CD8-positive, alpha-beta memory T cell (primary cell): ENCODE measurements at places on chromosomes 12 and 14.

- H3K27me3 ChIP-seq, result no peaks in the 10 kb centered on the region
- DNase-seq, result no peak
- peaks cover 32% of the 10 kb centered on the region for H3K4me1 ChIP-seq
- no peak overlapping the region for H3K27ac ChIP-seq
- H3K36me3 ChIP-seq, result no peaks in the 10 kb centered on the region
These were observed 7.2 kb downstream of the CBLN3 start for GRCh38 chr14:24422261-24422660.

DNA sequence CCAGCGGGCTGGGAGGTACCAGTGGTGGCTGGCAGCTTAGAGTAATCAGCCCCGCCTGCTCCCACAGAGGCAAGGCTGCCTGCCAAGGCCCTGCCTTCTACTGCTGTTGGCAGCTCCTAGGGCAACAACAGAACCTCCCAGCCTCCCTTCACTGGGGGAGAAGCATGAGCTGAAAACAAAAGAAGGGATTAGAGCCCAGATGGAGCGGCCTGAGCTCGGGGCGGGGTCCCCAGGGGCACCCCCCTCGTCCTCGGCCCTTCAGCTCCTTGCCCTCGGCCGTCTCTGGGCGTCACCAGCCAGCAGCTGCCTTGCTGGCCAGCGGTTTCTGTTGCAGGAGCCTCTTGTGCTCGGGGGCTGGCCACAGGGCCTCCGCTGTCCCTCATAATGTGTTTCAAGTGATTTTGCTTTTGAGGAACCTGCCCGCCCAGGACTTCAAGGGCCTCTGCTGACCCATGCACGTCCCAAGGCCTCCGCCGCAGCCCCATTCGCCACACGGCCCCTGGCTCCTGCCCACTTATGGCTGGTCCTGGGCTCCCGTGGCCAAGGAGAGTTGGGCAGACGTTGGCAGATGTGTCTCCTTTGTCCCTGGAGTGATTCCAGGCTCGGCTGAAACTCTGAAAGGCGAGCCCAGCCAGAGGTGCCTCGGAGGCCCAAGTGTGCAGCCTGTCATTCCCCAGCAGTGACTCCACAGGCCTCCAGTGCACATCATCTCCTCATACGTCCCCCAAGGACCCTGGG is 49.7 kb downstream of the PSMA6 start:
- peak; percentile 30 for DNase-seq
- no peaks in the 10 kb centered on the region for H3K27me3 ChIP-seq
- H3K36me3 ChIP-seq, result no peaks in the 10 kb centered on the region

DNA sequence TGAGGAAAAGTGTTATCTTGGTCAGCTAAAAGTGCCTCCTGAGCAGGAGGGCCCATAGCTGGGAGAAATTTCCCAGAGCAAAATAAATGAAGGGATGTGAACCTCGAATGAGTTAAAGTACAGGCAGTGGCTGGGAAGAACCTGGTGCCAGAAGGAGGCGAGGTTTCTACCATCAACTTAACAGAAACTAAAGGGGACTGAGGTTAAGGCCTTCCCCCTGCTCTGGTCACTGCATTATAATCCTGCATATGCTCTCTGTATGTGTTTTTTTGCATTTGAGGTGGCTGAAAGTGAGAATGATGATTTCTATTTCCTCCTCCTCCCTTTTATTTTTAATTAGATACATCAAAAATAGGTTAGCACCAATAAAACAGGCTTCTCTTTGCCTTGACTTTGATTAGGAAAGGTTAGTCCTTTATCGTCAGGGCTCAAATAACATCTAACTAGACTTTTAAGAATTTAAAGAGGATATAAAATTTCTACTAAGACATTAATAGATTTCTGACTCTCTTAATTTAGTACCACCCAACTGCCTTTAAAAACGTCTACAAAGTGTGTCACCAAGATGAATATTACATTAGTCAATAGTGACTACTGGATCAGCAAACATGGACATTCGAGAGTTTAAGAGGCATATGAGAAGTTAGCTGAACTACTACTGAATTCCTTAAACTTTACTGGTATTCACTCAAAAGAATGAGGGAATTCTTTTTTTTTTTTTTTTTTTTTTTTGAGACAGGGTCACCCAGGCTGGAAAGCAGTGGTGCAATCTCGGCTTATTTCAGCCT is 49.2 kb downstream of the GALNT4 start:
- H3K36me3 ChIP-seq, result no peaks in the 10 kb centered on the region
- no peak overlapping the region for H3K4me3 ChIP-seq
- H3K27me3 ChIP-seq, result no peaks in the 10 kb centered on the region
- peaks cover 10% of the 10 kb centered on the region for H3K4me1 ChIP-seq
- no peak for DNase-seq

DNA sequence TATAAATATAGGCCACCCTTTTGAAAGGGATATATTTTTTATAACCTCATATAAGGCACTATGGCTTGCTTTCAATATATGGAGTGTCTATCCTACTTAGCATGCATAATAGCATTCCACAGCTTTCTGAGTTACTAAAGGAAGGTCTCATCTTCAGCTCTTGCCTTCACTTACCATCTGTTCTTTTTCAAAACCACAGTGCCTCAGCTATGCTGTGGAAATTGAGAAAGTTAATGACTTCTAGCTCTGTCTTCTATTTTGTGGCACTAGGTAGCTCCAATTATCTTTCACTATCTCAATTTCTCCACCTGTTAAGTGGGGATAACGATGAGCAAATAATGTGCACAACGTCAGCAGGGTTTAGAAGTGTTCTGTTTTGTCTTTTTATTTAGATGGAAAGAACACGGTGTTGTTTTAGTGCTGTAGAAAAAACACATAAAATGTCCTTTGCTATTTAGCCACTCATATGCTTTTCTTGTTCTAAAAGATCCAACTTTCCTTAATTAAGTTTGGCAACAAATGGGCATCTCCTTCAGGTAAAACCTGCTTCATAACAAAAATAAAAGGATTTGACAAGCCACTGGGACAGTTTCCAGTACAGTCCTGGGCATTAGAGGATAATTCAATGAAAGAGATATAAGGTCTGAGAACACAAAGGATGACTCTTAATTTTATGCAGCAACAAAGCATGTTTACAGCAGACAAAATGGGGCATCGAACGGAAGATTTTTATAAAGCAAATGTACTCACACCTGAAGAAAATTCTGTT is 462.0 kb upstream of the SYT1 start:
- no peaks in the 10 kb centered on the region for H3K36me3 ChIP-seq
- H3K4me1 ChIP-seq, result no peaks in the 10 kb centered on the region
- DNase-seq, result no peak
- H3K4me3 ChIP-seq, result no peak overlapping the region
- no peak overlapping the region for H3K27ac ChIP-seq

- DNase-seq, result no peak
- no peaks in the 10 kb centered on the region for H3K36me3 ChIP-seq
- H3K27ac ChIP-seq, result no peak overlapping the region
- no peaks in the 10 kb centered on the region for H3K27me3 ChIP-seq
- peaks cover 82% of the 10 kb centered on the region for H3K4me1 ChIP-seq
- H3K4me3 ChIP-seq, result peak overlapping the region; percentile 62
These were observed 97.6 kb downstream of the NINJ2 start for GRCh38 chr12:565589-566105.

GRCh38 chr14:81435391-81436295 is 35.5 kb upstream of the STON2 start:
- peaks cover 47% of the 10 kb centered on the region for H3K27me3 ChIP-seq
- peaks cover 11% of the 10 kb centered on the region for H3K4me1 ChIP-seq
- peak overlapping the region; percentile 27 for H3K27ac ChIP-seq

- no peak overlapping the region for H3K4me3 ChIP-seq
- no peak overlapping the region for H3K27ac ChIP-seq
- H3K36me3 ChIP-seq, result no peaks in the 10 kb centered on the region
- no peak for DNase-seq
These were observed 309.2 kb downstream of the FOXG1 start for GRCh38 chr14:29075761-29076160.

GRCh38 chr14:90645842-90646443 is 170.3 kb downstream of the TTC7B start:
- no peaks in the 10 kb centered on the region for H3K4me1 ChIP-seq
- no peak for DNase-seq
- H3K4me3 ChIP-seq, result no peak overlapping the region
- no peak overlapping the region for H3K27ac ChIP-seq
- no peaks in the 10 kb centered on the region for H3K36me3 ChIP-seq
- H3K27me3 ChIP-seq, result no peaks in the 10 kb centered on the region

- H3K36me3 ChIP-seq, result no peaks in the 10 kb centered on the region
- H3K27me3 ChIP-seq, result no peaks in the 10 kb centered on the region
- H3K4me1 ChIP-seq, result no peaks in the 10 kb centered on the region
- DNase-seq, result no peak
- H3K4me3 ChIP-seq, result no peak overlapping the region
These were observed 373.7 kb downstream of the CCDC91 start for GRCh38 chr12:28563936-28564335.

DNA sequence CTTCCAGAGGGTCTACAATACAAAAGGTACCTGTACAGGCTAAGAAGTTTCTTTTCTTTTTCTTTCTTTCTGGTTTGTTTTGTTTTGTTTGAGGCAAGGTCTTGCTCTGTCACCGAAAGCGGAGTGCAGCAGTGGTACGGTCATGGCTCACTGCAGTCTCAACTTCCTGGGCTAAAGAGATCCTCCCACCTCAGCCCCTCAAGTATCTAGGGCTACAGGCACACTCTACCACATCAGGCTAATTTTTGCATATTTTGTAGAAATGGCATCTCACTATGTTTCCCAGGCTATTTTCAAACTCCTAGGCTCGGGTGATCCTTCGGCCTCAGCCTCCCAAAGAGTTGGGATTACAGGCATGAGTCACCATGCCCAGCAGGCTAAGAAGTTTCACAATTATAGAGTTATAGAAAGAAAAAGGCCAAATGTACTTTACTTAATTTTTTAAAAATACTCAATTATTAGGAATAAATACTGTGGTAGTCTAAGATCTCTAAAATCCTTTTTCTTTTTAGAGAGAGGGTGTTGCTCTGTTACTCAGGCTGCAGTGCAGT is 3.0 kb upstream of the PIGH start:
- no peak overlapping the region for H3K27ac ChIP-seq
- H3K4me1 ChIP-seq, result peaks cover 23% of the 10 kb centered on the region
- H3K4me3 ChIP-seq, result no peak overlapping the region
- H3K36me3 ChIP-seq, result no peaks in the 10 kb centered on the region

GRCh38 chr14:104460791-104461651 is 118.5 kb upstream of the C14orf180 start:
- H3K4me1 ChIP-seq, result no peaks in the 10 kb centered on the region
- H3K36me3 ChIP-seq, result no peaks in the 10 kb centered on the region
- no peak overlapping the region for H3K4me3 ChIP-seq
- DNase-seq, result no peak

DNA sequence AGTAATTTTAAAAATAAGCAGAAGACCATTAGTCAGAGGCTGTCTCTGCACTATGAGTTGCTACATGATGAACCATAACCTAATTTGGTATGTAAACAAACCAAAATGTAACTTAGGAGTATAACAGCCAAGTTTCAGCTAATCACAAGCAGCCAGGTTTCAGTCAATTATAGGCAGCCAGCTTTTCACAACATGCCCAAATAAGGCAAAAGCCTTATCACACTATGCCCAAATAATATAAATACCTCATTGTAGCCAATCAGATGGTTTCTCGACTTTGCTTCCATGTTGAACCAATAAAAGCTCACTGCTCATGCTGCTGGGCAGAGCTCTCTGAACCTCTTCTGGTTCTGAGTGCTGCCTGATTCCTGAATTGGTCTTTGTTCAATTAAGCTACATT is 38.6 kb downstream of the GARIN6 start:
- no peak overlapping the region for H3K4me3 ChIP-seq
- no peak overlapping the region for H3K27ac ChIP-seq
- no peaks in the 10 kb centered on the region for H3K4me1 ChIP-seq
- no peaks in the 10 kb centered on the region for H3K36me3 ChIP-seq

DNA sequence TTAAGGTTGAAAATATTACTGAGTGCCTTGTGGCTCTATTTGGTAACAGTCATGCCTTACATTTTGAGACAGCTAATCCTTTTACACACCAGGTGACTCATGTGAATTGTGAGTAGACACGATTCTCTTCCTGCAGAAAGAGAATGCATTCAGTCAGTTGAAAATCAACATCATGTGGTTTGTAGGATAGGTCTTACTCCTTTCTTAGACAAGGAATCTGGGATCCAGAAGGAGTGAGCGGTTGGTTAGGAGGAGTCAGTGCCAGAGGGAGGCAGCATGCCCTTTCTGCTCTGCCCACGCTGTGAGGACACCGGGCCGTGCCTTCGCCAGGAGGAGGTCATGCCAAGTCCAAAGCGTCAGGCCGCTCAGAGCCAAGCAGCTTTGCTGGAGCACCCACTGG is 47.6 kb downstream of the TRAF3 start:
- no peaks in the 10 kb centered on the region for H3K36me3 ChIP-seq
- H3K4me1 ChIP-seq, result peaks cover 40% of the 10 kb centered on the region
- H3K4me3 ChIP-seq, result no peak overlapping the region
- DNase-seq, result no peak

- DNase-seq, result no peak
- H3K36me3 ChIP-seq, result no peaks in the 10 kb centered on the region
- H3K27me3 ChIP-seq, result no peaks in the 10 kb centered on the region
- no peaks in the 10 kb centered on the region for H3K4me1 ChIP-seq
These were observed 79.2 kb downstream of the GLT1D1 start for GRCh38 chr12:128932521-128932920.

- no peak overlapping the region for H3K27ac ChIP-seq
- DNase-seq, result no peak
- H3K4me1 ChIP-seq, result peaks cover 10% of the 10 kb centered on the region
- no peaks in the 10 kb centered on the region for H3K27me3 ChIP-seq
- no peak overlapping the region for H3K4me3 ChIP-seq
These were observed 32.7 kb upstream of the SMUG1 start for GRCh38 chr12:54221402-54221984.

- H3K27me3 ChIP-seq, result no peaks in the 10 kb centered on the region
- no peak overlapping the region for H3K4me3 ChIP-seq
- H3K27ac ChIP-seq, result no peak overlapping the region
- no peaks in the 10 kb centered on the region for H3K36me3 ChIP-seq
- H3K4me1 ChIP-seq, result no peaks in the 10 kb centered on the region
These were observed 256.0 kb downstream of the RPAP3 start for GRCh38 chr12:47449797-47450196.

DNA sequence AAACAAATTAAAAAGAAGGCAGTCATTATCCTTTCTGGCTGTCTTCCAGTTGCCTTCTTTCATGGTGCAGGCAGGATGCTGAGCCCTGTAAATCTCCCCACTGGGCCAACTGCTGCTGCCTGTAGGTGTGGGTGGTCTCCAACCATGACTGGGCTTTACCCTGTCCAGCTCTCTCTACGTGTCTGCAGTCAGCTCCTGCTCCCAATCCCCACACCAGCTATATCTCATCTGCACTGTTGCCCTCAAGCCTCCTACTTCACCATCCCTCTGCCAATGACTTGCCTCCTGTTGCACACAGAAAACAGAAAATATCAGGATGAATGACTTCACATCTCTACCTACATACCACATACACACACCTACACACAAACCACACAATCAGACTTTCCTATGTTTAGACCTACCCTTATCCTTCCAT is 39.7 kb upstream of the PSMA6 start:
- DNase-seq, result no peak
- H3K4me1 ChIP-seq, result no peaks in the 10 kb centered on the region
- no peak overlapping the region for H3K4me3 ChIP-seq
- no peaks in the 10 kb centered on the region for H3K27me3 ChIP-seq

GRCh38 chr14:83101846-83102245 is 1568.2 kb upstream of the SEL1L start:
- H3K36me3 ChIP-seq, result no peaks in the 10 kb centered on the region
- no peaks in the 10 kb centered on the region for H3K4me1 ChIP-seq
- no peak for DNase-seq
